ENCODE measurements at places on chromosomes 1 and 21.

- DNase-seq = no peak
Measured at GRCh38 chr1:78617615-78618026, 2.6 kb upstream of the IFI44L start.

DNA sequence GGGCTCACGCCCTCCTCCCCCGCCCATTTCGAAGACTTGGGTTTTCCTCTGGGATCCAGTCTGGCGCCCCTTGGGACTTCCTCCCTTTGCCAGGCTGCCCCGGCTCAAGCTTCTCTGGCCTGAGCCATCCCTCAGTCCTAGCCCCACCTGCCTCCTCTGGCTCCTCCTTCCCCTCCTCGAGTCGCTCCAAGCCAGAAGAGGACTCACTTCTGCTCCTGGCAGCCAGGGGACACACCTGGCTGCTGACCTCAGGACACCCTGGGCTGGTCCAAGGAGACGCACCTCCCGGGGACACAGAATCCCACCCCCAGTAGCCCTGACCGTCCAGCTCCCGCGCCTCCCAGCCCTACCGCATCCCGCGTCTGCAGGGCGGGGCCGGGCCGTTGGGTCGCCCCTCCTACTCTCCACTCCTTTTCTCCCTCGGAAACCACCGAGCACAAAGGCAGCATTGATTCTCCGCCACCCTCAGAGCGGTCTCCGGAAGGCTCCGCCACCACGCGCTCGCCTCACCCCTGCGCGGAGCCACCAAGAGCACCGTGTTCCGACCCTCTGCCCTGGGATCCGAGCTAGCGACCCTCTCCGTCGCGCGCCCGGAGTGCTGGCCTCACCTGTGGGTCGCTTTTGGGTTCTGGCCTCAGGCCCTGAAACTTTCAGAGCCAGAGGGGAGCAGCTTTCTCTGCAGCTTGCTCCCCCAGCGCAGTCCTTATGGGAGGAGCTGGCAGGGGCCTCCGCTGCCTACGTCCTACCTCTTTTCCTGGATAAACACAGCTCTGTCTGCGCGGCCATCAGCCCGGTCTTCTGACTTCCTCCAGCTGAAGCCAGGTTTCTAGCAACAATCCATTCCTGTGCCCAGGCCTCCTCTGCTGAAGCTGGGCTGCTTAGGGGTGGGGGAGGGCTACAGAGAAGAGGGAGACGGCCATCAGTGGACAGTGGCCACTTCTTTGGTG is at the start of gene C2CD4D:
Gene C2CD4D (minus strand): TSS at position 364 of the 947 bp plus-strand sequence. CDS start 831 bp downstream, outside the sequence.
- no peak for DNase-seq

DNA sequence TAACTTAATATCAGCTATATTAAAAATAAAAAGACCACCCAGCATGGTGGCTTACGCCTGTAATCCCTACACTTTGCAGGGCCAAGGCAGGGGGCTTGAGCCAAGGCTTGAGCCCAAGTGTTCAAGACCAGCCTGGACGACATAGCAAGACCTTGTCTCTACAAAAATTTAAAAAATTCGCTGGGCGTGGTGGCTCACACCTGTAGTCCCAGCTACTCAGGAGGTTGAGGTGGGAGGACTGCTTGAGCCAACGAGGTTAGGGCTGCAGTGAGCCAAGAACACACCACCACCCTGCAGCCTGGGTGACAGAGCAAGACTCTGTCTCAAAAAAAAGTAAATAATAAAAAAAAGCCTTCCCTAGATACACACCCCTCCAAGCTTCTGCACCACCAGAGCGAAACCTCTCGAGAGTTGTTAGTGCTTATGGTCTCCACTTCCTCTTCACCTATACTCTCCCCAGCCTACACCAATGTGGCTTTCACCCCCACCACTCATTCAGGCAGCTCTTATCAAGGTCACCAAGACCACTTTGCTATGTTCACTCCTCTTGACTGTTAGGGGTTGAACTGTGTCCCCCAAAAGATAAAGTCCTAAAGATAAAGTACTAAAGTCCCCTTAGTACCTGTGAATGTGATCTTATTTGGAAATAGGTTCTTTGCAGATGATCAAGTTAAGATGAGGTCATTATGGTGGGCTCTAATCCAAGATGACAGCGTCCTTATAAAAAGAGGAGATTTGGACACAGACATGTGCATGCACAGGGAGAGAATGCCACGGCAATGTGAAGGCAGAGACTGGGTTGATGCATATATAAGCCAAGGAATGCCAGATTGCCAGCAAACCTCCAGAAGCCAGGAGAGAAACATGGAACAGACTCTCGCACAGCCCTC is 6.8 kb upstream of the PPP1R15B start:
- DNase-seq = no peak

DNA sequence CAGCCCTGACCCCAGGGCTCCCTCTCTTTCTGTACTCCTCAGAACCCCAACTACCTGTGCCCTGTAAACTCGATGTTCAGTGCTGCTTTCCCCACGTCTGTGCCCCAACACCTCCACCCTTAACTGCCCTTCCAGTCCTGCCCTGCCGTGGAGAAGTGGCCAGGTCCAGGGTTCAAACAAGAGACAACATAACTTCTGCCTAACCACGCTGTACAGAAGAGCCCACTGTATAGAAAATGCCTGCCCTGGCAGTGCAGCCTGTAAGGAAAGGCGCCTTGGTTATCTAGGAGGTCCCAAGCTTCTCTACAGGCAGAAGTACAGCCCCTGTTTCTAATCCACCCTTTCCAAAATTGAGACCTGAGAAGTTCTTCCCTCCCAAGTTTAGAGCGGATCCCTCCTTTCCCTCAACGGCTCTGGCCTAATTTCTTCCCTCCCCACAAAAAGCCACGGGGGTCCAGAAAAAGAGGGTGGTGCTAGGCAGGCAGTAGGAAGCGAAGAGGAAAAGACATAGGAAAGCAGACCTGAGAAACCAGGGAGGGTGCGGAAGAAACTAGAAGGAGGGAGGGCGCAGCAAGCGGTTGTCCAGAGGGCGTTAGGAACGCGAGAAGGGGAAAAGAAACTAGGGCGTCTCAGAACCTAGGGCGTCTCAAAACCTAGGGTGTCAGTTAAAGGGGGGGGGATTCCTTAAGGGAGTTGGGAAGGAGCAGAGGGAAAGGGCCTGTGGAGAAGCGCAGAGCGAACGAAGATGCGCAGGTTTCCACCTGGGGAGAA is 3.2 kb downstream of the DMRTA2 start:
- no peak for DNase-seq

GRCh38 chr1:28591708-28592320 is at the start of gene RAB42:
Gene RAB42, plus strand, starts transcription at chr1:28592265. Its CDS starts 247 bp downstream, at chr1:28592512.
- no peak for DNase-seq

DNA sequence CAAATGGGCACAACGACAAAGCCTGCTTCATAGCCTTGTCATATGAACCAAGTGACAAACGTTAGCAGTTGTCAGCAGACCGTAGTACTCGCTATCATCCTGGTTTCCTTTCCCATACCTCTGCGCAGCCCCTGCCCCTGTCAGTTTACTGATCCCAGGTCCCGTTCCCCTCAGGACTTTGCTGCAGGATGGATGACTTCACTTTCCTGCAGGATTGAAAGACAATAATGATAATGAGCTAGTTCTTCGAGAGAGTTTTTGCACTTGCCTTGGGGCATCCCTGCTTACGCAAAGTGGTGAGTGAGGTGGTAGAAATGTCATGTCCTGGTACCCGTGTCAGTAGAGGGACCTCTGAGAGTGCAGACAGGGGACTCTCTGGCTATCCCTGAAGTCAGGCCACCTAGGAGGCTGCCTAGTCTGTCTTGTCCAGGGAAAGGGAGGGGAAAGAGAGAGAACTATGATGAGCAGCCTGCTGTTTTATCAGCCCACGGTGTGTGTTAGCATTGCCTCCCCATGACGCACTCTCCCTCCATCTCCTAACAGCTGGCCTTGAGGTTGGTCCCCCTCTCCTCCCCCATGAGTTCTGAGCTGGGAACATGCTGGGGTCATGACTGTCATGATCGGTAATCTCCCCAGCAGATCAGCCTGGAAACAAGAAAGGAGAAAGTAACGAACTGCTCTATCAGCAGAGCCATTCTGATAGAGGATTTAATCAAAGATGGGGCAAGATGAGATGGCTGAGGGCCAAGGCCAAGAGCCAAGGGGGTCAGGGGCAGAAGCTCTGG is 53.7 kb downstream of the ELK4 start:
- no peak for DNase-seq

DNA sequence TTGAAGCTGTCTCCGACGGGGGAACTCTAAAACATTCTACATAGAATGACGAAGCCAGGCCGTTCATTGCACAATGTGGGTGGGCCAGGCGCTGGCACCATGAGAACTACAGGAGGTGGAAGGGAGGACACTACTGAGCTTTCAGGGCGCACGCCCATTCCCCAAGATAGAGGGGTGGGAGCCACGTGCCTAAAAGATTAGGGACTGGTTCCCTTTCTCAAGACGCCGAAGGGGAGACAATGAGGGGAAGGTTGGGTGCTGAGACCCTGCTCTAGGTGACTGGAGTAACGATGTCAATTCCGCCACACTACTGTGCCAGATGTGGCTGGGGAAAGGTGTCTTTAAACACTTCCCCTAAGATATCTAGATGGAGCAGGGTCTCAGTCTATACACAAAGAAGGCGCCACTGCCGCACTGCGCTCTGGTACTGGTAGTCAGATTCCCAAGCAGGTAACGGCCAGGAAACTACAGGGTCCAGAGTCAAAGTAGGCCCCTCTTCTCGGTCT is 782 bp downstream of the CSDE1 start:
- no peak for DNase-seq

GRCh38 chr1:221689138-221689537 is 52.8 kb downstream of the DUSP10 start:
- DNase-seq = no peak

DNA sequence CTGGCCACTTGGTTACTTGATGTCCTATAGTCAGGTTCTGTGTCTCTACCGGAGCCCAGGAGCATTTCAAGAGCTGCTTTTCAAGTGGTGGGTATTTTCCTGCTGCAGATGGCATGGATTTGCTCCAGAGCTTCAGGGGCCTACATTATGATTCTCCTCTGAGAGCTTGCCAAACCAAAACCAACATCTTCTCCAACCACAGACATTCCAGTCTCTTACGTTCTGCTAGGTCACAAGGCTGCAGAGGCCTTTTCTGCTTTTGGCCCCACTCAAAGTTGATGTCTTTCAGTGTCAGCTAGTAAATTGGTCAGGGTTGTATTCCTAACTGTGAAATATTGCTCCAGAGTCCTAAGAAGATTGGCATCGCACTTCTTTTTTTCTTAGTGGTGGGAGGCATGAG is 14.7 kb upstream of the AQP10 start:
- DNase-seq = no peak
